Activated T-helper 1 cell treated with anti-CD3 and anti-CD28 coated beads, Interleukin-12 subunit alpha, Interleukin-12 subunit beta, Interleukin-2, Interleukin-4 antibody, amounts not matched to agents 30 ng/mL and 10 ng/mL and 1 ng/mL, durations not matched to agents 14 hours and 24 hours and 36 hours (primary cell): ENCODE measurements at places on chromosomes 1 and 21. TPM values are rescaled to one million over a fixed set of nuclear protein-coding genes. Genes with fewer than 3 reads are reported as not detected.

The SPRR2F gene
- total RNA-seq: not detected in 2 replicates

- H3K36me3 ChIP-seq: no peaks in the 10 kb centered on the region
- no peak for DNase-seq
- H3K4me3 ChIP-seq: no peak overlapping the region
Observed at GRCh38 chr21:23131177-23131576, 2133.0 kb downstream of the NCAM2 start.

The SHE gene
- not detected in 2 replicates for total RNA-seq

DNA sequence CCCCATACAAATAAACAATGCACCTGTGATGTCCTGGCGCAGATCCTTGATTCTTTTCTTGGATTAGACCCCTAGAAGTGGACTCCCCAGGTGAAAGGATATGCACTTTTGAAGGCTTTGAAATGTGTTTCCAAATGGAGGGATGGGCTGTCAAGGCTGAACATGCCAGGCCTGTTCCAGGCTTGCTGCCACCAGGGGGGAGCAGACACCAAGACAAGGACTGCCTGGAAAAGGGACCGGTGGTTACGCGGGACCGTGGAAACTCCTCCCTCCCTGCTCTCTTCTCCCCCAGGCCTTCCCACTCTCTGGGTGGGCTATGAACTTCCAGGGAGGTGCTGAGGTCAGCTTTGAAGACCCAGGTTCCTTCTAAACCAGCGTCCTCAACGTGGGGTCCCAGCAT lies 12.7 kb downstream of the C1QB start:
- no peaks in the 10 kb centered on the region for H3K27me3 ChIP-seq
- no peak overlapping the region for H3K27ac ChIP-seq
- DNase-seq: no peak
- H3K4me1 ChIP-seq: no peaks in the 10 kb centered on the region
- no peaks in the 10 kb centered on the region for H3K36me3 ChIP-seq
- H3K4me3 ChIP-seq: no peak overlapping the region

- H3K27me3 ChIP-seq: peaks cover 3% of the 10 kb centered on the region
- no peak for DNase-seq
- no peak overlapping the region for H3K27ac ChIP-seq
- H3K4me1 ChIP-seq: no peaks in the 10 kb centered on the region
- no peaks in the 10 kb centered on the region for H3K36me3 ChIP-seq
Observed at GRCh38 chr1:98077691-98078090, 156.9 kb upstream of the DPYD start.

- H3K36me3 ChIP-seq: peaks cover 5% of the 10 kb centered on the region
- H3K27me3 ChIP-seq: peaks cover 24% of the 10 kb centered on the region
- H3K4me1 ChIP-seq: peaks cover 26% of the 10 kb centered on the region
- no peak for DNase-seq
- H3K27ac ChIP-seq: no peak overlapping the region
Observed at GRCh38 chr1:84888753-84889152, 4.3 kb downstream of the LPAR3 start.

DNA sequence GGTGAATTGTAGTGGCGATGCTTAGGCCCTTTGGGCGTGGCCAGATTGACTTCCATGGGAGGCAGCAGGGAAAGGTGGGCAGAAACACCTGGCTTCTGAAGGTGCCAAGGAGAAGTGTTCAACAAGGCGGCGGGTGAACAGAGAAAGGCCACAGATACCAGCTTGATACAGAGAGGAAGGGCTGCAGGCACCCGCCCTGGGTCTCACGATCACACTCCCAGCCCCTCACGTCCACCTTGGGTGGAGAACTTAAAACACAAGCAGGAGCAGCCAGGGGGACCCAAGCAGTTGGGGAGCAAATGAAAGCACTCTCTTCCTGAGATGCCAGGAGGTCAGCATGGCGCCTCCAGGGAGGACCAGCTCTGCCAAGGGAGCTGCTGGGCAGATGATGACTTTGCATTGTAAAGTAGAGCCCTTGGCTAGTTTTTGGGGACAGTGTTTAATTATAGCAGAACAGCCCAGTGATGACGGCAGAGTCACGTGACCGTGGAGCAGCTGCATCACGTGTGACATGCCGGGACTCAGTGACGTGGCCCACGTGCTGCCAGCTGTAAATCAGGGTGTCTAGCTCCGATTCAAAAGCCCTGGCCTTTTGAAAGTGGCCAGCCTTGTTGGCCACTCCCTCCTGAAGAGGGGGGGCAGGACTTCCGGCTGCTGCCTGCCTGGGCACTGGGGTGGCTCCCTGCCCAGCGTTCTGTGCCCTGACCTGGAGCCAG lies 19.0 kb downstream of the SLC37A1 start:
- no peak overlapping the region for H3K4me3 ChIP-seq
- no peaks in the 10 kb centered on the region for H3K27me3 ChIP-seq
- H3K27ac ChIP-seq: no peak overlapping the region
- peaks cover 22% of the 10 kb centered on the region for H3K4me1 ChIP-seq
- DNase-seq: no peak

- peak overlapping the region; percentile 94 for H3K4me3 ChIP-seq
- peak; percentile 8 for DNase-seq
- H3K4me1 ChIP-seq: peaks cover 44% of the 10 kb centered on the region
- H3K27me3 ChIP-seq: peaks cover 2% of the 10 kb centered on the region
Observed at GRCh38 chr1:155136748-155137147, 1.1 kb downstream of the SLC50A1 start.

The OR2W3 gene
- total RNA-seq: 0.22 TPM in 1 of 2 replicates, not detected in the other

GRCh38 chr1:25247829-25248754 lies 838 bp upstream of the RSRP1 start:
- H3K27ac ChIP-seq: peak overlapping the region; percentile 77
- peaks cover 38% of the 10 kb centered on the region for H3K36me3 ChIP-seq
- peaks cover 42% of the 10 kb centered on the region for H3K4me1 ChIP-seq
- peaks cover 2% of the 10 kb centered on the region for H3K27me3 ChIP-seq
- H3K4me3 ChIP-seq: peak overlapping the region; percentile 92
- DNase-seq: no peak

DNA sequence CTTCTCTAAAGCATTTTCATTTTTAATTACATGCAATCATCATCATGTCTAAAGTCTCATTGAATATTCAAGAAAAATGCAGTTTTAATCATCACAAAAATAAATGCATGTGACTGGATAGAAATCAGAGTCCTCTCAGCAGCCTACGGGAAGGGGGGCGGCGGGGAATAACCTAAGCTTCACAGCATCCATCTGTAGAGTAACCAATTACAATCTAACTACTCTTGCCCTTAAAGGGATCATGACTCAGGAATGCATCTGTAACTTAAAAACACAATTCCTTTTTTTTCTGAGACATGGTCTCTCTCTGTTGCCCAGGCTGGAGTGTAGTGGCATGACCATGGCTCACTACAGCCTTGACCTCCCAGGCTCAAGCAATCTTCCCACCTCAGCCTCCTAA lies 22.6 kb downstream of the MTF1 start:
- H3K4me3 ChIP-seq: no peak overlapping the region
- DNase-seq: no peak
- H3K36me3 ChIP-seq: peaks cover 33% of the 10 kb centered on the region
- H3K27me3 ChIP-seq: no peaks in the 10 kb centered on the region

GRCh38 chr1:155272466-155273342 lies 600 bp downstream of the CLK2 start:
- peak overlapping the region; percentile 90 for H3K4me3 ChIP-seq
- peaks cover 2% of the 10 kb centered on the region for H3K27me3 ChIP-seq
- peaks cover 41% of the 10 kb centered on the region for H3K4me1 ChIP-seq
- H3K36me3 ChIP-seq: peaks cover 38% of the 10 kb centered on the region
- no peak for DNase-seq

The ATF6 gene
- 23.9 and 25.5 TPM in 2 replicates for total RNA-seq

DNA sequence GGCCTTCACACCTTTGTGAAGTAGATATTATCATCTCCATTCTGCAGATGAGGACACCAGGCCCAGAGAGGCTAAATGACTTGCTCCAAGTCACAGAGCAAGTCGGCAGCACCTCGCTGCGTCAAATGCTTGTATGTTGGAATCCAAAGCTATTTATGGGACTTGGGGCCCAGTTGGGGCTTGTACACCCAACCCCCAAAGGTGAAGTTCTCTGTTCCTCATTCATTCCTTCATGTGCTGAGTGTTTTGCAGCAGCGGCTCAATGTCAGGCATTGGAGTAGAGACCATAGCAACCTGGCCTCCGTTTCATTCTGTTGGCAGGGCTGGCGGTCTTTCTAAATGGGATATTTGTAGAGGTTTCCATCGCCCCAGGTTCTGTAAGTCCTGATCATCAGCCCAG lies 113.4 kb upstream of the SLC25A33 start:
- H3K27ac ChIP-seq: no peak overlapping the region
- peak; percentile 11 for DNase-seq
- H3K4me1 ChIP-seq: peaks cover 54% of the 10 kb centered on the region
- peak overlapping the region; percentile 56 for H3K4me3 ChIP-seq

The CACHD1 gene
- total RNA-seq: 0.10 and 0.13 TPM in 2 replicates

GRCh38 chr1:48785869-48786268 lies 9.2 kb upstream of the BEND5 start:
- no peaks in the 10 kb centered on the region for H3K36me3 ChIP-seq
- DNase-seq: no peak
- no peaks in the 10 kb centered on the region for H3K27me3 ChIP-seq

The GBP5 gene
- total RNA-seq: 145 and 154 TPM in 2 replicates

DNA sequence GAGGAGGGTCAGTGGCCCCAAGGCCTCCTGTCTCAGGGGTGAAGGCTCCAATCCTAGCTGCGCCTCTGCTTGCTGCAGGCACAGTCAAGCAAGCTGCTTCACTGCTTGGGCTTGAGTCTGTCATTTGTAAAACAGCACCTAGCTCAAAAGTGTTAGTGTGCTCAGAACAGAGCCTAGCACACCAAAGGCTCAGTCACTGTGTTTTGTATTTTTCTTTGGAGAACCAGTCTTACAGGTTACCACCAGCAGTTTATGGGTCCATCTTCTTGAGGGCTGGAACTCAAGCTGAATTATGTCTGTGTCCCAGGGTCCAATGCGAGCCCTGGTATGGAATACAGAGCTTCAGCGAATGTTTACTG lies 113.6 kb downstream of the DMRTB1 start:
- no peak overlapping the region for H3K27ac ChIP-seq
- H3K27me3 ChIP-seq: peaks cover 11% of the 10 kb centered on the region
- H3K4me1 ChIP-seq: no peaks in the 10 kb centered on the region

- no peaks in the 10 kb centered on the region for H3K4me1 ChIP-seq
- H3K27me3 ChIP-seq: peaks cover 5% of the 10 kb centered on the region
- no peak overlapping the region for H3K4me3 ChIP-seq
- no peak for DNase-seq
Observed at GRCh38 chr1:244887281-244887680, 22.9 kb upstream of the HNRNPU start.

The OLFM3 gene
- not detected in 2 replicates for total RNA-seq

DNA sequence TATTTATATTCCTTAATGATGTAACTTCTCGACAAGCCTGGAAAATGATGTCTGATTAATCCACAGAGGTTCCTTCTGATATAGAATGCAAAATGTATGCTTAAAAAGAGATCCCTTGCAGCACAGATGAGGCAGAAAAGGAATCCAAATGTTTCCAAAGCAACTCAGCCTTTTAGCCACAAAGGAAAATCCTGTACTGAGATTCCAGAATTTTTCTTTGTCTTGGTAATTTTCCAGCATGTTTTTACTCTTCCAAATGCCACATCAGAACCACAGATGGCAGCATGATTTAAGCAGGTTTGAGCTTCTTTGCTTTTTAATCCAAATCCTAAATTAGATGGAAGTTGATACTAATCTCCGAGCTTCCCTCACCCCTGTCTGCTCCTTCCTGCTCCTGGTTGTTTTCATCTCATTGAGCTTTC lies 176.4 kb upstream of the PALMD start:
- H3K27me3 ChIP-seq: no peaks in the 10 kb centered on the region
- DNase-seq: no peak
- H3K4me1 ChIP-seq: no peaks in the 10 kb centered on the region
- no peak overlapping the region for H3K27ac ChIP-seq
- H3K4me3 ChIP-seq: no peak overlapping the region
- no peaks in the 10 kb centered on the region for H3K36me3 ChIP-seq

DNA sequence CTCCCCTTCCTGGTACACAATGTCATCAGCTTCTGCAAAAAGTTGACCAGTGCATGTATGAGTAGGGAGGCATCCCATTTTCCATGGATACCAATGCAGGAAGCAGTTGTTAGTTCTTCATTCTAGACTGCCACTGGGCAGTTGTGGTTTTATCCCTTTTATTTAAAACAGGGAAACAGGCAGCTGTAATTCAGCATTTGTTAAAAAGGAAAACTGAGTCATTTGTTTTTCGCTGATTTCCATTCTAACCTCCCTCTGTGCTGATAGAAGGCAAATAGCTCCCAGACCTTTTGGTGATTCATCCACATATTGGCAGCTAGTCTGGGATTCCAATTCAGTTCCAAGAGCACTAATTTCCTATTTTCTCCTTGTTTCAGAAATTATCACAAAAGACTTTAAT lies 21.1 kb upstream of the ABCA4 start:
- no peak overlapping the region for H3K27ac ChIP-seq
- H3K36me3 ChIP-seq: no peaks in the 10 kb centered on the region
- no peak overlapping the region for H3K4me3 ChIP-seq

GRCh38 chr1:183841950-183842794 lies 37.3 kb downstream of the RGL1 start:
- no peaks in the 10 kb centered on the region for H3K36me3 ChIP-seq
- no peaks in the 10 kb centered on the region for H3K27me3 ChIP-seq
- H3K4me1 ChIP-seq: peaks cover 33% of the 10 kb centered on the region
- H3K4me3 ChIP-seq: peak overlapping the region; percentile 71
- peak overlapping the region; percentile 89 for H3K27ac ChIP-seq
- peak; percentile 20 for DNase-seq

- no peaks in the 10 kb centered on the region for H3K4me1 ChIP-seq
- DNase-seq: no peak
- H3K36me3 ChIP-seq: no peaks in the 10 kb centered on the region
- H3K27me3 ChIP-seq: peaks cover 5% of the 10 kb centered on the region
- H3K4me3 ChIP-seq: no peak overlapping the region
Observed at GRCh38 chr1:208071435-208072031, 160.6 kb upstream of the CD34 start.

DNA sequence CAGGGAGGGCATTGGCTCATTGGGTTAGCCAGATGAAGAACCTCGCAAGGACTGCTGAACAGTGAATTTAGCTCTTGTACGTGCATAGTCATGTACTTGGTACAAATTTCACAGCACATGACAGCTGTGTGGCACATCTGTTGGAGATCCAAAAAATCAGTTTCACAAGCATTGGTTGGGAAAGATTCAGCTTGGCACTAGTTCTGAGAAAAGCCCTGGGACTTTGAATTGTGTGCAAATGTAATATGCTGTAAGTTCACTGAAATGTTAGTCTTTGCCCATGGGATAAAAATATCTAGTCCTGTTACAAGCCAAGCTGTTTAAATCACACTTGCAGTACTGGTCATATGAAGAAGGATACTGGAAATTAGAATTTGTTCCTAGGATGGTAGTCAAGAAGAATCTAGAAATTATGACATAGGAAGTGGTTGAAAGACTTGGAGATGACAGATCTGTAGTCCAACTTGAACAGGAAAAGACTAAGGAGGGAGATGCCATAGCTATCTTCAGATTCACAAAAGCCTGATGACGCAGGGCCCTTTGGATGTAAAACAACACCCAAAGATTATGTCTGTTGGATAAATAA lies 19.2 kb downstream of the LAMC2 start:
- H3K4me1 ChIP-seq: no peaks in the 10 kb centered on the region
- H3K4me3 ChIP-seq: no peak overlapping the region
- DNase-seq: no peak
- H3K27me3 ChIP-seq: peaks cover 3% of the 10 kb centered on the region
- H3K27ac ChIP-seq: no peak overlapping the region
- no peaks in the 10 kb centered on the region for H3K36me3 ChIP-seq
